Dermis blood vessel endothelial cell (primary cell): ENCODE measurements at places on chromosomes 7 and 10. TPM values are rescaled to one million over a fixed set of nuclear protein-coding genes. Genes with fewer than 3 reads are reported as not detected.

RASA4 gene
- total RNA-seq: 30.4 and 38.3 TPM in 2 replicates

DNA sequence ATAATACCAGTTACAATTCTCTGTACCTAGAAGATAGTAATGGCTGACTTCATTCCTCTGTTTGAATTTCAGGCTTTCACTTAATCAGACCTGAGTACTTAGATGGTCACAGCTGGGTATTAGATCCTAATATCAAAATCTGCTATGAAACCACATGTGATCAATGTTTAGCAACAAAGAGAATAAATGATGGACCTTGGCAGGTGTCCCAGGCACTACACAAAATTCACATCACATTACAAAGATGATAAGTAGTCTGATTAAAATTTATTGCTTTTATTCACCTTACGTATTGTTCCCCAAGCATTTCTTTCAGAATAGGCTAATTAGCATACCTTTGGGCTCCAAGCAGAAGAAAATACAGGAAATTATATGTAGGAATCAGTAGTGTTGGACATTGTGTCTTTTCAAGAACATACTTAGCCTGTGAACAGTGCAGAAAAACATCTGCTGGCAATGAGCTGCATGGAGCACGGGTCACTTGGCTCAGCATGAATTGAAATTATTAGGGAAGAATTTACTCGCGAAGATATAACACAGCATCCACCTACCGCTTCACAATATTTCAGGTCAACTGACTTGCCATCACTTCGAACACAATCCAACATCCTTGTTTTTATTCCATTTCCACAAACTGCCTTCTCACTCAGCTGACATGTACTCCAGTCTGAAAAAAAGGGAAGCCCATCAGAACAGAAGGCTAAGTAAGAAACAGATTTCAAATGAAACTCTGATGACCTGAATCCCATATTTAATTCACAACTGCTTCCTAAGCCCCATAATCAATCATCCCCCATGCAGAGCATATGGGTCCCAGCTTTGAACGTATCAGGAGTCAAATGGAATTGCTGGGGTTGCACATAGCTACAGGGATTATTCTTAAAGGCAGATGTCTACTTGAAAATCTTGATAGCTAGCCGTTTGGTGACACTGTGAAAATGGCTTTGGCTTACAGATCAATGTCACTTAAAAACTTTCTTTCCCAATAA lies 421.0 kb downstream of the THSD7A start:
- DNase-seq: no peak

DNA sequence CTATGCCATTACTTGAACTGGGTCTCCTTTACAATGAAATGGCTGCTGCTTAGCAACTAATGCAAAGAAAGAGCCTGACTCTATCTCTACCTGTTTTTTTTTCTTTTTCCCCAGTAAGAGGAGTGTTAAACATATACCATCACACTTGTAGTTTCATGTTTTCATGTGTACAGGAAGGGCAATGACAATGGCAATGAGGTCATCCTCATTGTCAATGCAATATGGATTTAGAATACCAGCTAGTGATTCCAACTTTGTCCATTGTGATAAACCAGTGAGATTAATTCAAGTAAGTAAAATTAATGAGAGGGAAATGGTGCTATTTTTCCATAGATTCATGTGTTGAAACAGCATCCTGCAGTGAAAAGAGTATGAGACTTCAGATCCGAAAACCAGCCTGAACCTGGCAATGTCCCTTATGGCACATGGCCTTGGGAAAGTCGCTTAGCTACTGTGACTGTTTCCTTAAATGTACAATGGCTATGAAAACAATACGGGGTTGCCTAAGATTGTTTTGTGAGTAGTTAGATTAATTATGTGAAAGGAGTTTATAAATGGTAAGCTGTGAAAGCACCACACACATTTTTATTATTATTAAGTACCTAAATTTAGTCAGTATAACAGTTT lies 11.2 kb downstream of the DGKI start:
- peak; percentile 55 for DNase-seq

GRCh38 chr10:132375795-132376297 lies 21.2 kb upstream of the PWWP2B start:
- DNase-seq: no peak

CYP2C18 gene
- not detected in 2 replicates for total RNA-seq

GRCh38 chr10:81898518-81898917 lies 23.5 kb downstream of the NRG3 start:
- no peak for DNase-seq

GRCh38 chr7:143452495-143452894 lies 9.2 kb downstream of the TAS2R60 start:
- DNase-seq: no peak

DNA sequence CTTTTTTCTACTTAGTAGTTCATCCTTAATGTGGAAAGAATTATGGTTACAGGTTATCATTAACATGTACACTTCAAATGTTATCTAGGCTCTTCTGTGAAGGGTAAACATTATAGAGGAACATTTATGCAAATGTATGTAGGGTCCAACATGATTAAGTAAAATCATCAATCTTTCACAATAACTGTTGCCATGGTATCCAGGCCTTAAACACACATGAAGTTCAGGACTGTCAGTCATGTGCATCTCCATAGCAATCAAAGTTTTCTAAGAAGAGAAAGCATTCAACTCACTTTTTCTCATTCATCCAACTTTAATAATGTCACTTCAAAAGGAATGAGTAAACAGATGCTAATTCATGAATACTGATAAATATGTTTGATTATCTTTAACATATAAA lies 83.6 kb downstream of the DNAJC1 start:
- no peak for DNase-seq

PDLIM1 gene
- total RNA-seq: 62.5 and 188 TPM in 2 replicates

AVPI1 gene
- total RNA-seq: 4.4 and 5.6 TPM in 2 replicates

DNA sequence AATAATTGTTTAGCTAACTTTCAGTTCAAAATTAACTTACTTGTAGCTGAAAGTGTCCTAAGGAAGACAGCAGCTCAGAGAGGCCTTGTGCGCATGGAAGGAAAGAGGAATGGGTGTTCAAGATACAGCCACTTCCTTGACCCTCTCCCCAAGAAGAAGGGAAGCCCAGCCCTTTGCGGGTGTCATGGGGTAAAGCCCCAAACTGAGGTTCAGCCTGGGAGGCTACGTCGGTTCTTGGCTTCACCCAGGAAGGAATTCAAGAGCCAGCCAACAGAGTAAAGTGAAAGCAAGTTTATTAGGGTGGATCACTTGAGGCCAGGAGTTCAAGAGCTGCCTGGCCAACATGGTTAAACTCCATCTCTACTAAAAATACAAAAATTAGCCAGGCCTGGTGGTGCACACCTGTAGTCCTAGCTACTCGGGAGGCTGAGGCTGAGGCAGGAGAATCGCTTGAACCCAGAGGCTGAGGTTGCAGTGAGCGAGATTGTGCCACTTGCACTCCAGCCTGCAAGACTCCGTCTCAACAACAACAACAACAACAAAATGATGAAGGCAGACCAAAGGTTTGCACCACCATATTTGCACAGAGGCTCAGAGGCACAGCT lies 15.9 kb downstream of the GPRIN2 start:
- no peak for DNase-seq

SHLD2 gene
- 25.9 and 36.2 TPM in 2 replicates for total RNA-seq

GRCh38 chr10:97116462-97117162 lies 69.1 kb downstream of the SLIT1 start:
- DNase-seq: no peak

- DNase-seq: no peak
Observed at GRCh38 chr10:44651834-44652233, 259.3 kb upstream of the TMEM72 start.

SPRN gene
- under 0.01 TPM in 1 of 2 replicates, not detected in the other for total RNA-seq

- no peak for DNase-seq
Observed at GRCh38 chr7:37476881-37477450, 28.3 kb upstream of the ELMO1 start.

DNA sequence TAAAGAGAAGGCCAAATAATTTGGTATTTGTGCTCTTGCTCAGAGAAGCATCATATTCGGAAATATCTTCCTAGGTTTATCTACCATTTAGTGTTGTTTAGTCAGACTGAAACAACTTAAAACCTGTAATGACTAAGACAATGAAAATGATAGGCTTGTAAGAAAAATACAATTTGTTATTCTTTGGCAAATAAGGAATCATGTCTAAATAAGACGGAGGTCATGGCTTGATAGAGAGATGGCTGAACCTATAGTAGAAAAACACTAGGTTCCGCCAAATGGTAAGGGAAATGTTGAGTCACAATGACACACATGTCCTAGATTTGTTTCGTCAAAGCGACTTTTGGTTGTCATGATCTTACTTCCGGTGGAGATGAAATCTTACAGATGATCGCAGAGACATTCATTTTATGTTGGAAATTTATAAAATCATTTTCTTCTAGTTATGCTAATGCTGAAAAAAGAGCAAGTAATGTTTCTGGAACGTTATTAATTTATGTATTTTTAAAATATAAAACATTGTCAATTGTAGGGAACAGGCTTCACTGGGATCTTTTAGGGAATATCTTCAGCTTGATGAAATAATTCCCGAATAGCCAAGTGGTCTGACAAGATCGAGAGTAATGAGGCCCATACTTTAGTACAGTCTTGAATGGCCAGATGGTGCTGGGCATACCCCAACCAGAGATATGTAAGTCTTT lies 1.0 kb downstream of the SRGN start:
- DNase-seq: peak; percentile 92

- DNase-seq: peak; percentile 99
Observed at GRCh38 chr7:5423976-5424748, 528 bp upstream of the TNRC18 start.

GRCh38 chr7:44978511-44979366 lies at the start of gene MYO1G:
Gene MYO1G, minus strand, starts transcription at chr7:44979015. Its CDS starts 54 bp downstream, at chr7:44978961.
- no peak for DNase-seq

- DNase-seq: no peak
Observed at GRCh38 chr7:104150470-104150869, 57.3 kb downstream of the ORC5 start.

DNA sequence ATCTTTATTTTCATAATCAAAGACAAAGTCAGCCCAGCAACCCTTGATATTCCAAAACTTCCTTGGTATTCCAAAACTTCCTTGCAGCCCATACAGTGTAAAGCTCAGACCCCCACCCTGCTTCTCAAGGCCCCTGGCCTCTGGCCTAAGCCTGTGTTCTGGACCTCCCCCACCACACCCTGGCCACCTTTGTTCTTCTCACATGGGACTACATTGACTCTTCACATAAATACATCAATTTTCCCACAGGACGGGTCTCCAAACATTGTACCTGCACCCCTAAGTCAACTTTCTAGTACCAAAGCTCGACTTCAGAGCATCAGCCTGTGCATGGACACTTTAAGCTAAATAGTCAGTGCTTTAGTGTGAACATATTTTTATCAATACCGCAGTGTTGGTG lies 40.7 kb downstream of the DRGX start:
- no peak for DNase-seq

- DNase-seq: no peak
Observed at GRCh38 chr7:149822353-149822943, 15.7 kb upstream of the ZNF862 start.

GPR22 gene
- 0.17 TPM in 1 of 2 replicates, not detected in the other for total RNA-seq

ACTL6B gene
- total RNA-seq: not detected in 2 replicates

HOXA7 gene
- total RNA-seq: 1.4 and 2.9 TPM in 2 replicates

DNA sequence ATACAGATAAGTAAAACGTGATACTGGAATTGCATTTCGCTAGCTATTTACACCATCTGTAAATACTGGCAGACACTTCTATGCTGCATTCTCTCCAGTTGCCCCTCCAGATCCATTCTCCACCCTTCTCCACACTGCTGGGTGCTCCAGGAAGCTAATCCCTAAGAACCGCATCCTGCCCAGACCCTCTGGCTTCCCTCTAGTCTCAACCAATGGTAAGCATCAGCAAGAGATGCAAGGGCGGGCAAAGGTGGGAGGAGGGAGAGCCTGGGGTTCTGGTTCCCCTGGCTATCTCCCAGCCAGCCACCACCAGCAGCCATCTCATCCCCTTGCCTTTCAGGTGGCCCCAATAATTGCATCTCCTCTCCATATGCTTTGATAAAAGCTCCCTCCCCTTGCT lies 84.4 kb downstream of the AMPH start:
- no peak for DNase-seq

- DNase-seq: no peak
Observed at GRCh38 chr7:3356173-3356572, 55.1 kb downstream of the SDK1 start.

- peak; percentile 13 for DNase-seq
Observed at GRCh38 chr7:54811041-54811845, 52.2 kb upstream of the SEC61G start.

DNA sequence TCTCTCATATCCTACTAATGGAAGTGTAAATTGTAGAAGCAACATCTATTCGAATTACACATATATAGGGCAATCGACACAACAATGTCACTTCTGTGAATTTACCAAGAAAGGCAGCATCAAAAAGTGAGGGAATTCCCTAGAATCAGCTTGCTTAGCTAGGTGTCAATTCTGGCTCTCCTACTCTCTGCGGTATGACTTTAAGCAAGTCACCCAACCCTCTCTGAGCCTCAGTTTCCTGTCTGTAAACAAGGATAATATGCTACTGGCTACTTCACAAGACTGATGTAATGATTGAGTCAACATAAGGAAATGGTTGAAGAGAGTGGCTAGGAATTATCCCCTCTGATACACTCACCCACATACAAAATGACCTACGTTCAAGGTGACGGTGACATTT lies 19.4 kb downstream of the CCDC6 start:
- DNase-seq: no peak

GRCh38 chr7:95577137-95577536 lies 19.2 kb downstream of the PDK4 start:
- no peak for DNase-seq

DNA sequence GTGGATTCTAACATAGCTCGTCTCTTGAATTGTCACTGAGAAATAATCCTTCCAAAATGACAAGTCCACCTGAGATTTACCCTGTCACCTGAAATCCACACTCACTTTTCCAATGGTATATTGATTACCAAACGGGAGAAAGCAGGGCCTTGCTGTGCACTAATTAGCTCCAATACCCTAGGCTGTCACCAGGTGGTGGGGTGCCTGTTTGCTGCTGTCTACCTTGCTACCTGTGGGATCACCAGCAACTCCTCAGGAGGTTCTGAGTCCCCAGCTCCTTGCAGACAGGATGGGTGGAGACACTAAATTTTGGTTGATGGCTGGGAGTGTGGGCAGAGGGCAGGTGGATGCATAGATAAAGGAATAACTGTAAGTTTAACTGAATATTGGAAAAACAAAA lies 237.2 kb upstream of the ZNF32 start:
- DNase-seq: no peak

DNA sequence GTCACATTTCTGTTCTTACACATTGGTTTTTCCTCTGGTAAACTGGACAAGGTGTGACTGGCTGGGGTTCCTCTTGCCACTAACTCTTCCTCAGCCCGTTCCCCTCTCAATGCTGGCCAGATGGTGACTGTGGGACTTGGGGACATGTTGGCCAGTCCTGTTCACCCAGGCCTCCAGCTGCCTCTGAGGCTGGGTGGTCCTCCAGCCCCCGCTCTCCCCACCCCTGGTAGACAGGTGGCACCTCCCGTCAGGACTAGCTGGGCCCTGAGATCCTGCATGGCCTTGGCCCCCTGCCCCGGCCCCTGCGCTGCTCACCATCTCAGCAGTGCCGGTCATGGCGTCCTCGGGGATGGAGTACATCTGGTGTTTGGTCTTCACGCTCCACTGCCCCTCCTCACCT lies 10.8 kb upstream of the MYL7 start:
- no peak for DNase-seq

CWF19L1 gene
- total RNA-seq: 32.5 and 37.0 TPM in 2 replicates

DNA sequence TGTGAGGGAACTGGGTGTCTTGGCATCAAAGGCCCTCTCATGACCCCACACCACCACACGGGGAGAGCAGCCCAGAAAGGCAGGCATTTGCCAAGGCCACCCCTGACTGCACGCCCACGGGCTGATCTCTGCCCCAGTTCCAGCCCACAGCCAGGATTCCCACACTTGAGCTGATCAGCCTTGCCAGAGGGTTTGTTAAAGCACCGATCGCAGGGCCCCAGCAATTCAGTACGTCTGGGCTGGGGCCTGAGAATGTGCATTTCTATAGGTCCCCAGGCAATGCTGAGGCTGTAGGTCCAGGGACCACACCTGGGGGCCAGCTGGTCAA lies 103.9 kb downstream of the TNS3 start:
- DNase-seq: no peak
